CD4-positive, alpha-beta T cell treated with Interleukin-6 for 4 hours (primary cell): ENCODE measurements at places on chromosomes 5 and 9.

GRCh38 chr5:125134216-125135081 is 388.0 kb upstream of the ZNF608 start:
- no peak for DNase-seq

GRCh38 chr5:155021842-155022241 is 8.3 kb downstream of the KIF4B start:
- no peak for DNase-seq

- peak; percentile 30 for DNase-seq
Observed at GRCh38 chr9:127974001-127974768, 6.6 kb downstream of the EEIG1 start.

GRCh38 chr9:108048406-108049025 is 558.9 kb upstream of the KLF4 start:
- no peak for DNase-seq

DNA sequence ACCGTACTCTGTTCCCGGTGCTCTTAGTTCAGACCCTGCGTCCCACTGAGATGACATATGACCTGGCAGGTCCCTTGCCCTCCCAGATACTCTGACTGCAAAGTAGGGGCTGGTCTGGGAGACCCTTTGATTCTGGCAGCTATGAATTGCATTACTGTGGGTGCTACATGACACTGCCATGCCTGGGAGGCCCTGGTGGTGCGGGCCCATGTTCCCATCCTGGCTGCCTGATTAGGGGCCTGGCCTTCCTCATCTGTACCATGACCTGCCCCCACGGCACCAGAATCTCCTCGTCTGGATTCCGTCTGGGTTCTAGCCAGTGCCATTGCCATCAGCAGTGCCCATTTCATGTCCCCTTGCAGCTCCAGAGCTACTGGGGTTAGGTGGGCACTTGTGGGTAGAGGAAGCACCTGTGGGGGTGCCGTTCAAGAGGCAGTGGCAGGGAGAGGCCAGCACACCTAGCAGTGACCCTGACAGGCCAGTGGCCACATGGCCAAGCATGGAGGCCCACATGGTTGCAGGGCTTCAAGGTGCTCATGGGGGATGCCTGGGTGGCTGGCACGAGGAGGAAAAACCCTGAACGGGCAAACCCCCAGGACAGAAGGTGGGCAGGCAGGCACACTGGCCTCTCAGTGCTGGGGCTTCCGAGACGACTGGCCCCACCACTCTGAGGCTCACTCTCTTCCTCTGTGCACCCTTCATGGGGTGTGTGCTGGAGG is 69.7 kb downstream of the PHF2 start:
- DNase-seq: no peak

GRCh38 chr5:6703806-6704205 is 9.4 kb upstream of the TENT4A start:
- DNase-seq: no peak

- no peak for DNase-seq
Observed at GRCh38 chr9:72476100-72476499, 45.3 kb upstream of the TMC1 start.

- no peak for DNase-seq
Observed at GRCh38 chr5:133680830-133681565, 68.7 kb upstream of the FSTL4 start.

DNA sequence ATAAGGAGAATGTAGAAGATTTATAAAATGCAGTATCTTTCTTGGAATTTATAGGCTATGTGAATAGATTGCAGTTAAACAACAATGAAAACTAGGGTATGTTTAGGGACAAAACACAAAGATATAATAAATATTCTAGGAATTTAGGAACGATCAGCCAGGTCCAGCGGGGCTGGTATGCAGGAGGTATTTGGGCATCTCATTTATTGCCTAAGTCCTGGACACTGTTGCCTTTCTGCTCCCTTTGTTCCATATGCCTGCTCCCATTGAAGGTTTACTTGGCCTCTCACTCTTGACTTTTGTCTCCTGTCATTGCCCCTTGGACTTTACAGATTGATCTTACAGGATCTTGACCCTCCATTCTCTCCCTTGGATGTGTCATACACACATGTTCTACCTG is 55.9 kb downstream of the SNX24 start:
- no peak for DNase-seq

DNA sequence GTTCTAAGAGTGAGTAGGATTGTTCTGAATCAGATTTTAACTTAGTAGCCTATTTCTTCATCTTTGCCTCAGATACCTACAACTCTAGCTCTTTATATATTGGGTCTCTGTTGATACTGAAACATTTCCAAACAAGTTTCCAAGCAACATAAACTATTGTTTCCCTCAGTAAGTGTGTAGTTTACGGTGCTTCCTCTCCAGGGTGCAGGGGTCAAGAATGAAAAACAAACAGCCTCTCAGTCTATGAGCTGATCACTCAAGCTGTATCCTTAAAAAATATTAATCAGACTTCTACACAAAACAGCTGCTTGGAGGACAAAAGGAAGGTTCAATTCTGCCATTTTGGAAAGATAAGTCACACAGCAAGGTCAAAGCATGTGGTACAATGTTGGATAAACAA is 75.0 kb downstream of the ADAMTS12 start:
- no peak for DNase-seq

DNA sequence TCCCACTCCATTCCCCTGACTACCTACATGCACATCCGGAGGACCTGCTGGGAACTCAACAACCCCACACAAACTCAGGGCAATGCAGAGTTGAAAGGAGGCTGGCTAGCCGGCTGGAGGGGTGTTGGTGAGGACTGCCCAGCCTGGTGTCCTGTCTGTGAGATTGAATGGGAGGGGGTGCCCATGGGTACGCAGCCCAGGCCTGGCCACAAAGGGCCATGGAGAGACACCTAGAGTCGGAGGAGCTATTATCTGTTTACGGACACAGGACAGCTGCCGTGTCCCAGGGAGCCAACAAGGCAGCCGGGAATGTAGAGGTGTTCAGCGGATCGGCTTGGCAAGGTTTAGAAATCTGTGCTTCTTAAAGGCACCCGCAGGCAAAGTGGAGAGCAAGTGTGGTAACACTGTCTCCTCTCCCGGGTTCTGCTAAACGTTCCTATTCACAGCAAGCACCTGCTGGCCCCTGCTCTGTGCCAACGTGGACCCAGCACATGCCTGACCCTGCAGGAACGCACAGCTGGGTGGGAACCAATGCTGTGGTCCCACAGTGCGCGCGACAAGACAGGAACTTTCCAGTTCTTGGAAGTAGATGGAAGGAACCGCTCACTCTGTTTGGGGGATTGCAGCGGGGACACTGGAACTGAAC is 166.7 kb downstream of the DAB2IP start:
- DNase-seq: no peak

GRCh38 chr5:127028822-127029457 is 1.4 kb downstream of the MARCHF3 start:
- DNase-seq: no peak

DNA sequence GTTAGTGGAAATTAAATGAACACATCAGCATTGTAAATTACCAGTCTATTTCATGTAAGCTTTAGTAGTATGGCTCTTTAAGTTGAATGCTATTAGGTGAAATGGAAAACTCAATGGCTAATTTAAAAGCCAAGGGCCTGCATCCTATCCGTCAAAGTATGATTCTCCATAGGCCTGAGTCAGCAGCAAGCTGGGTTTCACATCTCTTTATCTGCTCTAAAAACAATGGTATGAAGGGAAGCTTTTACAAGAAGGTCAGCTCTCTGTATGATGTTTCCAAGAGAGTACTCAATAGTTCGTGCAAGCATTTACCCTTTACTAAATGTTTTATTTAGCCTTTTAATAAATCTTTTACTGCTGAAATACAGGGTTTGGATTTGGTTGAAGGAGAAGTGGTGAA is 62.8 kb downstream of the MAP1B start:
- no peak for DNase-seq

DNA sequence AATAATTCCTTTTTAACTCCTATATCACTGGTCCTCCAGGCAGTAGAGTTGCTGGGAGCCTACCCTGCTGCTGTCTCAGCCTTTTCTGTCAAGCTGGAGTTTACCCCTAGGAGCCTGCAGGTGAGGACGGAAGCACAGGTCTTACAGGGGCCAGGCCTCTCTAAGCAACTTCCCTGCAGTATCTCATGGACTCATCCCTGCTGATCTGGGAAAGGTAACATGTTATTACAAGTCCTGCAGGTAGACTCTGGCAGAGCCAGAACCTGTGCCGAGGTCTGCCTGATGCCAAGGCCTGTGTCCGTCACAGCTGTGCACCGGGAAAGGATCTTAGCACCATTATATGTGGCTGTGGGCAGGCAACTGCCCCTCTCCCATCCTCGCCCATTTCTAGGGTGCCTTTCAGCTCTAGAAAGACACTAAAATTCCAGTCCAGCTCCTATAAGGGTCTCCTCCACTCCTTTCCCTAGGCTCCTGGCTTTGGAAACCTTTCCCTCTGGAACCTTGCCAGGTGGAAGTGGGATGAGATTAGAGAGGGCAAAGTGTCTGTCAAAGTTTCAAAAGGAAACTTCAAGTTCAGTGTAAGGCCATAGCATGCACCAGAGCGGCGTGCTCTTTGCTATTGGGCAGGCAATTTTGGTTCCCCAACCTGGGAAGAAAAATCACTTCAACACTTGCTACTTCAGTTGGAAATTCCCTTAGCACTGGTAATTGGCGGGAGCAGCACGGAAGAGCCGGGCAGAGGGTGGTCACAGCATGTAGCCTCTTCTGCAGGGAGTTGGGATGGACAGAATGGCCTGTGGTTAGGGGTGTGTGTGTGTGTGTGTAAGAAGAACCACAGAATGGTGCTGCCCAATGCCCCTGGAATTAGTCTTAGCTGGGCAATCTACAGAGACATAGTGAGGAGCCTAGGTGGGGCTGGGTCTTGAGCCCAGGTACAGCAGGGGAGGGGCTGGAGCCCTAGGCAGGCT is 17.5 kb downstream of the TMEM171 start:
- no peak for DNase-seq

GRCh38 chr5:62461561-62461960 is 49.0 kb downstream of the IPO11 start:
- DNase-seq: no peak

DNA sequence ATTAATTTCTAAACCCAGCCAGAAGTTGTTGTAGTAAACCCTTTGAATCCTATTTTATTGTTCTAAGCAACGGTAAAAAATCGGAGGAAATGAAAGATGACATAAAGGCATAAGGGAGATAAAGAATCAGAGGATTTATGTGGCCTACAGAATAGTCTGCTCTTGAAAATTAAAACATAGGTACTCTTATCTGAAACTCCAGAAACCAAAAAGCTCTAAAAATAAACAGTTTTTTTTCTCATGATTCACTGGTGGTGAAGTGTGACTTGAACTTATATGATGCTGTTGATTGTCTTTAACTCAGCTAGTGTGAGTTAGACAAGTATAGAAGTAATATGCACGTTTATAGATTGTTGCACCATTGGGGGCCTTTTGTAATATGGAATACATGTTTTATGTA is 80.3 kb downstream of the HSD17B4 start:
- DNase-seq: no peak

DNA sequence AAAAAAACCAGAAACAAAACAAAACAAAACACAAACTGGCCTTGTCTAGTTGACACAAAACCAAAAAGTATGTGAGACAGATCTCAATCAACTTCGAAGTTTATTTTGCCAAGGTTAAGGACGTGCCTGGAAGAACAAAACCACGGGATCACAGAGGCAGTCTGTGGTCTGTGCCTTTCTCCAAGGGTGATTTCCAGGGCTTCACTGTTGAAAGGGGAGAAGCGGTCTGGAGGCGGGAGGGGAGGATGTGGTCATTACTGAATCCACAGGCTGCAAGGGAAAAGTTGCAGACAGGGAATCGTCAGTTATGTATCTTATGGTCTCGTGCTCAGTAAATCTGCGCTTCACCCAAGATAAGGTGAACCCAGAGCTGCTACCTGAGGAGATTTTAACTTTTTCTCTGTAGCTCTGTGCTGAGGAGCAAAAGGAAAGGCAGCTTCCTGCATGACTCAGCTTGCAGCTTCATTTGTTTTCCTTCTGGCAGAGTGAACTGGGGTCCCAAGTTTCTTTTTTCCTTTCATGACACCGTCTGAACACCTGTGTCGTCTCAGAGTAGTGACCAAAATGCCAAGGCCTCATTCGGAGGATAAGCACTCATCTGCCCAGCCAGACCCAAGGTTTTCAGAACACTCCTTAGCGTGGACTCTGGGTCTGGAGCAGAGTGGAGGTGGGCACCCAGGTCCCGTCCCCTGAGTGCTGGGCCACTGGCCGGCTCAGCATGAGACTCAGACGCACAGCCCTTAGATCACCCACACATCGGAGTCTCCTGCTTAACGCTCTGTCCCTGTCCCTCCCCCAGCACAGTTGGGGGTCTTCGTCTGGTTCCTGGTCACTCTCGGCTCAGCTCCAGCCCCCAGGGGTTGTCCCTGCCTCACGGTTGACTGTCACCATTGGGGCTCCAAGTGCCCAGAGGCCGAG is 25.9 kb downstream of the ROPN1L start:
- no peak for DNase-seq

DNA sequence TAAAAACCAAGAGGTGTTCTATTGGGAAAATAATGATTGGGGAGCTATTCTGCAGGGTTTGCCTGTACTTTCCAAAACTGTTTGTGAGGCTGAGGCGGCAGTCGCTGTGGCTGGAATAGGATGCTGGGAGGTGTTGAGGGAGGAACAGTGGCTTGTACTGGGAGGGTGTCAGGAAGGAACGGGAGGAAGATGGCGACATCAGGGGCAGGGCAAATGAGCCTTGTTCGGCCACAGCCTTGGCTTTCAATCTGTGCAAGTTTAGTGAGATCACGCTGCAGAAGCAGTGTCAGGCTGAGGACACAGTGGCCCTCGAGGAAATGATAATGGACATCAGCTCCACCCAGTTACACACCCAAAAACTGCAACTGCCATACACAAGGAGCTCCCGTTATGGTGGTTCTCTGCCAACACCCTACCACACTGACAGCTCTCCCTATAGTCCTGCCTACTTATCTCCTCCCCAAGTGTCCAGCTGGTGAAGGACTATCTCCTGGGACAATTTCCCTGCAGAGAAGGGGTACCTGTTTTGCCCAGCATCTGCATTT is 27.3 kb downstream of the KIF2A start:
- DNase-seq: no peak

- DNase-seq: no peak
Observed at GRCh38 chr5:122431298-122431697, 119.3 kb downstream of the SNCAIP start.

- DNase-seq: no peak
Observed at GRCh38 chr5:130102375-130102774, 198.1 kb downstream of the CHSY3 start.

DNA sequence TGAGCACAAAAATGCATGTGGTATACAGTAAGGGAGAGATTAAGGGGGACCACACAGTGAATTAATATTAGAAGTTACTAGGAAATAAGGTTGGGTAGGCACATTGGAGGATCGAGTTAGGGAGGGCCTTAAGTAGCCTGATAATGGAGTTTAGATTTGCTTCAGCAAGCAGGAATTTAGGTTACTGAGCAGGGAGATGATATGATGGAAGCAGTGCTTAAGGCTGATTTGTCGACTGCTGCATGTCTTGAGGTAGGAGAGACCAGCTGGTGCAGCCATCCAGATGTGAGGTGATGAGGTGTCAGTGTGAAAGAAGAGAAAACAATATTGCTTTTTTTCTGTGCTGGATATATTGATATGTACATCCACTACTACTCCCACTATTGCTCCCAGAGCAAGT is 55.2 kb upstream of the ACTBL2 start:
- DNase-seq: no peak

DNA sequence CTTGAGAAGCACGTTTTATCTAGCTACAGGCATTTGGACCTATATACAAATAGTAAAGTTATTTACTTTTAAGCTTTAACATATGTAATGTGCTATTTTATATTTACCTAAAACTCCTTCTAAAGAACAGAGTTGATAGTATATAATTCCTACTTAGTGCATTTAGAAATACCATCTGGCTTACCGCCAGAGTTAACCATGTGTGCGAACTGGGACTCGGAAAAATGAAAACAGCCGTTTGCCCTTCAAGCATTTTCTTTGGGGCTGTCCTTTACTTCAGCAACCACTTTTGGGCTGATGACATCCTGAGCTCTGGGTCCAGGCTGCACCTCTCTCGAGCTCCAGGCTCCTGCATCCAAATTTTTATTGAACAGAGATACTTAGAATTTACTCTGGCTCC is 21.9 kb upstream of the DHFR start:
- DNase-seq: no peak
